T-helper 22 cell (primary cell): ENCODE measurements at places on chromosomes 11 and 22.

DNA sequence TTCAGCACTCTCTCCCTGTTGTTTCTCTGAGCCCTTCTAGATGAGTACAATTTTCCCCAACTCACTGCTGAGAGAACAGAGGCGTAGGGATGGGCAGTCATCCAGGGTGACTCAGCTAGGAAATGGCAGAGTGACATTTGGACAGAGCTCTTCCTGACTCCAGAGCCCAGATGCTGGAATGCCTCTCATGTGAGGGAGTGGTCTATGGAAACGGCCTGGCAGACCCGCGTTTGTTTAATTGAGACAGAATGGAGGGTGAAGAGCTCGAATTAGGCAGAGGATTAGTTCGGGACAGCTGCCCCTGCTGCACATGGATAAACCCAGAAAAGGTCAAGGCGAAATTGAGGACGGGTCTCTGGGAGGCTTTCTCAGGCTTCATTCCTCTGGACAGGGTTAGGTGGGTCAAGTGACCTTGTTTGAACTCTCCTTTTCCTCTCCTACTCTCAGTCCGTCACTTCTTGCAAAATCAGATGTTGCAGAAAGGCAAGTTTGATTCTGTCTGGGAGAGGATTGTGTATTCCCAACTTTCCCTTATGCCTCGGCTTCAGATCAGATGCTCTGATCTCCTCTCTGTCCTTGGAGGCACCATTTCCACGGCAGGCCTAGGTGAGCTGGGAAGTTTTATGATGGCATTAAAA lies 7.6 kb upstream of the LMO2 start:
- DNase-seq: no peak

- no peak for DNase-seq
Measured at GRCh38 chr11:106186630-106187029, 109.2 kb downstream of the AASDHPPT start.

- DNase-seq: no peak
Measured at GRCh38 chr22:24542641-24543040, 12.3 kb downstream of the GUCD1 start.

DNA sequence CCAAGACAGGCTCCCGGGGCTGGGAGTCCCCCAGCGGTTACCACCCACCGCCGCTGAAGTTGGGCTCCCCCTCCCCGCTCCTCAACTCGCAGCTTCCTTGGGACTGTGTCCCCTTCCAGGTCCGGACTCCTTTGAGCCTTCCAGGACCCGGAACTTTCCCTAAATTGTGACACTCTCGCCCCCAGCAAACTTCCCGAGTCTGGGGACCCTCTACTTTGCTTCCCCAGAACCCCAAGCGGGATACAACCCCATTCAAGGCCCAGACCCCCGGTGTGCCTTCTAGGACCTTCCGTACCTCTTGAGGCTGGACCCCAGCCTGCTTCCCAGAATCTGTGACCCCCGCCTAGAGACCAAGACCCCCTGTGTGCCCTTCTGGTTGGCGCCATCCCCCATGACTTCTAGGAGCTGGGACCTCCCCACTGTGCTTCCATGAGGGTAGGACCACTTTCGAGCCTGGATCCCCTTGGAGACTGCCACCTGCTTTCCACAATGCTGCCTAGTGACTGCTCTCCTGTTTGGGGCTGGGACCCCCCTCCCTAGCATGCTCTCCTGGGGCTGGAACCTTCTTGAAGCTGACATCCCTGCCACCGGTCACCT lies 587 bp downstream of the MYRF start:
- DNase-seq: no peak

- no peak for DNase-seq
Measured at GRCh38 chr11:93073026-93073425, 103.6 kb downstream of the MTNR1B start.

- DNase-seq: no peak
Measured at GRCh38 chr11:22627421-22627820, 1.8 kb upstream of the FANCF start.

GRCh38 chr22:24894220-24894975 lies 52.1 kb downstream of the LHFPL7 start:
- no peak for DNase-seq

DNA sequence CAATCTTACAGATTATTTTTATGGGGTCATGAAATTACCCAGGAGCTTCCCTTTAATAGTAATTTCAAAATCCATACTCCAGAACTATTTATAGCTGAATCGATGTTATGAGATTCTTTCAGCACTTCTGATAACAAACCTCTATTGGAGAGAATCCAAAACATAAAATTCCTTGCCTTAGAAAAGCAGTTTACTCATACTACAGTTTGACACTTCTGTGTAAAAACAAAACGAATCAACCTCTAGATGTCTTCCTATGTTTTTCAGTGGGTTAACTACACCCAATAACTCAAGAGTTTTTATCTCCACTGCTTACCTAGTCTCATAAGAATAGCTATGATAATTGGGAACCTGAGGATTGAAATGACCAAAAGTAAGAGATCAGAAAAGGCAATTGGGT lies 35.6 kb downstream of the KIF18A start:
- DNase-seq: no peak

GRCh38 chr11:90288212-90288821 lies 65.5 kb upstream of the CHORDC1 start:
- no peak for DNase-seq

- DNase-seq: no peak
Measured at GRCh38 chr11:123760894-123761293, 6.6 kb upstream of the OR6X1 start.

DNA sequence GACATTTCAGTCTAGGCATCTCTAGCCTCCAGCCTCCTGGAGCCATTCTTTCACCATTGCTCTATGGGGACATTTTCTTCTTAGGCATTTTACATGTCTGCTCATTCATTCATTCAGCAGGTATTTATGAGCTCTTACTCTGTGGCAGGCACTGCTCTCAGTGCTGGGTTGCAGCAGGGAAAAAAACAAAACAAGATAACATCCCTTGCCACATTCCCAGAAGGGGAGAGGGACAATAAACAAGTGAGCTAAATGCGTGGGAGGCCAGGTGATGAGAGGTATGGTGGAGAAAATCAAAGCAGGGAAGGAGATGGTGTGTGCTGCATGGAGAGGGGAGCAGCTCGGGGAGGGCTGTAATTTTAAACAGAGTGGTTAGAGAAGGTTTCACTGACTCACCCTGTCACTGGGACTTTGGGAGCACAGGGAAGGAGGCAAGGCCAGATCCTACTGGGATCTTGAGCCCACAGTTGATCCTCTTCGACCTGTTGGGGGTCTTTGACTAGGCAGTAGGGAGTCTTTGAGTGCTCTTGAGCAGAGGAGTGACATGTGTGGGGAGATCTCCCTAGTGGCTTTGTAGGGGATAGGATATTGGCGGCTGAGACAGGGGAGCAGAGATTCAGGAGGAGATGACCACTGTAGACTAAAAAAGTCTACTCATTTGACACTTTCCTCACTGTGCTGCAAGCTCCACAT lies 17.0 kb downstream of the MICAL2 start:
- DNase-seq: no peak

GRCh38 chr22:30561402-30562189 lies 12.9 kb downstream of the GAL3ST1 start:
- DNase-seq: no peak

DNA sequence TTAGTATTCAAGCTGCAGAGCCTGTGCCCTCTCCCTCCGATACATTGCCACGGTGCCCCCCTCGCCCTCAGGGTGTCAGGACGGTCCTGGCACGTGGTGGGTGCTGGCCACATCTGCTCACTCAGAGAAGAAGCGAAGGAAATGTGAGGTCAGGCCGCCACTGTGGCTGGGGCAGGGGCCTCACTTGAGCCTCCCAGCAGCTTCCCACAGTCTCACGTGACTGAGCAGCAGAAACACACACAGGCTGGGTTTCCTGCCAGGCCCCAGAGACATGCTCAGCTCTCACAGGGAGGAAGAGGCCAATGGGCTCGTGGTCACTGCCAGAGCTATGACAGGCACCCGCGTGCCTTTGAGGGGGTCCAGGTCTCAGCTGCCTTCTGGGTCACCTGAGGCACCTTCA lies 37.9 kb upstream of the PRR5 start:
- peak; percentile 21 for DNase-seq

DNA sequence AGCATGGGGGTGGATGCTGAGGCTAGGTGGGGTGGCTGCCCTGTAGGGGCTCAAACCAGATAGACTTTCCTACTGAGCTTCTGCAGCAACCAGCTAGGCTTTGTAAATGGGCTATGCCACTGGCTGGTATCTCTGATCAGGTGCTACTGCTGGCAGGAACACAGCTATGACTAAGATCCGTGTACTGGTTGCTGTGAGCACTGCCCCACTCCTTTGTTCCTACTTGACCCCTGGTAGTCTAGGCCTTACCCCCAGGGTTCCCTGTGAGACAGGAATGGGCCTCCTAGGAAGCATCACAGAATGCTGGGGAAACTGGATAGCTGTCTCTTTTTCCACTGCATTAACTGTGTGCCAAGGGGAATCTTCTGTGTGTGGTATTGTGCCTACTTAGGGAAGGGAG lies 58.4 kb upstream of the GAB2 start:
- no peak for DNase-seq

GRCh38 chr22:46750530-46750800 lies 12.0 kb upstream of the TBC1D22A start:
- no peak for DNase-seq

- DNase-seq: no peak
Measured at GRCh38 chr11:5004424-5005274, 10.0 kb downstream of the OR51L1 start.

DNA sequence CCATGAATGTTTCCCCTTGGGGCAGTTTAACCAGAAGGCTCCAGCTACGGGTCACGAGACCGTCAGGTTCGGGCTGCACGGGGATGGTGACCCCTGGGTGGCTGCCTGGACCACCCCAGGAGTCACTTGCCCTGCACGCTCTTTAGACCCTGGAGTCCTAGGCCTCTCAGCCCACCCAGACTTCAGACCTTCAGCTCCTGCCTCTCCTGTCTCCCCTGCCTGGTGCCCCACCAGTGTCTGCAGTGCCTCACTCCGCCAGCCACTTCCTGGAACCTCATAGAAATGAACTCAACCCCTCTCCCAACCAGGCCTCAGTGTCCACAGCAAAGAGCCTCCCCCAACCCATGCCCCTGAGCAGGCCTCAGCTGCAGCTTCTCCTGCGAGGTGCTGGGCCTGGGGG lies 12.5 kb upstream of the MS4A10 start:
- no peak for DNase-seq

DNA sequence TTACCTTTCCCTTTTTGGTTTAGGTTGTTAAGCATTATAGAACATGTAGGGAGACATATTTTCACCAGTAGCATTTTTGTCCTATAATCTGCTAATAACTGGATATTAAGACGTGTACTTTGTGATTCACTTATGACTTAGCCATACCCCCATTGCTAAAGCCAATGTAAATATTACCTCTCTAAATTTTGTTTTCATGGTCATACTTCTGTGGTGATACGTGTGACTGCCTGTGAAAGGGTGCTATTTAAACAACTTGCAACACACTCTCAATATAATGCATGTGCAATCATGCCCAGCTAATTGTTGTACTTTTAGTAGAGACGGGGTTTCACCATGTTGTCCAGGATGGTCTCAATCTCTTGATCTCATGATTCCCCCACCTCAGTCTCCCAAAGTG lies 36.2 kb upstream of the PAK1 start:
- no peak for DNase-seq

DNA sequence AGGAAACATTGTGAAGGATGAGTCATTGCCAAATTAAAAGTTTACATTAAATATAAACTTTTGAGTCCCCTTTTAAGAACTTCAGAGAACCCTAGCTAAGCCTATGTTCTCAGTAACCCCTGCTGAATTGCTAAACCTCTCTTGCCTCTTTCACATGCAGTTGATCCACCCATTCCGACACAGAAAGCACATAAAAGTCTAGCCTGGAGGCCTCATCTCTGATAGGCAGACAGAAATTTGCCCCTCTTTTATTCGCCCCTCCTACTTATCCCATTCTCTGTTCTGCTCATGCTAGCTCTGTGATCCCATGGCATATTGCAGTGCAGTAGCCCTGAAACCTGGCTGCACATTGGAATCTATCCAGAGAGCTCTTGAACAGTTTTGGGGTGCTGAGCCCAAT lies 58.2 kb upstream of the PDE3B start:
- DNase-seq: no peak

GRCh38 chr11:36110668-36111410 lies 167.0 kb downstream of the LDLRAD3 start:
- DNase-seq: no peak

- no peak for DNase-seq
Measured at GRCh38 chr11:46879056-46879585, 33.0 kb upstream of the CKAP5 start.

- DNase-seq: no peak
Measured at GRCh38 chr11:76365038-76365679, 15.8 kb downstream of the THAP12 start.

DNA sequence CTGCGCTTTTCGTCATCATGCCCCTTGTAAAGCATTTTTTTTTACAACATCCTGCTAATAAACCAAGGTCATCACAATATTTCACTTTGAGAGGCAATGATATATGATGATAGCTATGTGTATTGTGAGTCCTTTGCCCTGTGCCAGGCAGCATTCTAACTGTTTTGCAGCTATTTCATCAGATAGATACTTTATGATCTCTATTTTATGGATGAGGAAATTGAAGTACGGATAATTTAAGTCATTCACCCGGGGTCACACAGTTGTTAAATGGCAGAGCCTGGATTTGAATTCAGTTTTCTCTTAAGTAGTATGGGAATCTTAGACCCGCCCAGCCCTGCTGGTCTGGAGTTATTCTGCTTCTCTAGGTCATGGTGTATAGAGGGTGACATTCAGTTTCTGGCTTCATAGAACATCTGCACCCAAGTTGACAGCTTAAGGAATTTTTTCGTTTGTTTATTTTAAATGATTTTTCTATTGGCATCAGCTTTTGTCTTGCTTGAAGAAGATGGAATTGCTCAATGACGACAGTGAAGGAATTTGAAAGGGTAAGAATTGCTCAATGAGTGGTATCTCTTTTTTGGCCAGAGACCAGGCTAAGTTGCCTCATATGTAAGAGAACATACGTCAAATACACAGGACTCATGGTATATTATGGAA lies 926 bp downstream of the PRR5L start:
- no peak for DNase-seq

GRCh38 chr11:15295695-15296094 lies 181.0 kb downstream of the INSC start:
- DNase-seq: no peak

GRCh38 chr22:25361899-25362214 lies 142.4 kb downstream of the CRYBB2 start:
- DNase-seq: no peak

- no peak for DNase-seq
Measured at GRCh38 chr11:107778839-107779517, 67.1 kb upstream of the SLN start.

- no peak for DNase-seq
Measured at GRCh38 chr22:27107386-27107785, 450.0 kb downstream of the MIAT start.

- DNase-seq: no peak
Measured at GRCh38 chr11:86680716-86681482, 8.5 kb upstream of the ME3 start.

DNA sequence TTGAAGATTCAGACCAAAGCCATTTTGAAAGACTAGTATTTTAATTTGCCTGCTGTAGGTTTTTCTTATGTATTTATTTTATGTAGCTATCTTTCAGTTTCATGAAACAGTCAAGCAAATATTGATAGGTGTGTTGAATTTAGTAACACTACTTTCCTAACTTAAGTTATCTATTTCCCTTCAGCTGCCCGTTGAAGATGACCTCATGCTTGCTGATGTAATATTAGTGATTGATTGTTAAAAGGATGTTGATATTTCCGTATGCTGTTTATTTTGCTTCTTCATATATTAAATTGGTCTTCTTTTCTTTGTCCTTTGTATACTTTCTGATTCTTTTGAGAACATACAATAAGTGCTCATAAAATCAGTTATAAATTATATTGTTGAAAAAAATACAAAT lies 86.8 kb upstream of the CHORDC1 start:
- DNase-seq: no peak
